ENCODE measurements at places on chromosomes 3 and 15. TPM values are rescaled to one million over a fixed set of nuclear protein-coding genes. Genes with fewer than 3 reads are reported as not detected.

PLA2G4B gene
- 0.48 TPM for total RNA-seq

FETUB gene
- not detected for total RNA-seq

GRCh38 chr3:7565574-7565973, 704.7 kb downstream of the GRM7 start:
- DNase-seq: no peak

DNA sequence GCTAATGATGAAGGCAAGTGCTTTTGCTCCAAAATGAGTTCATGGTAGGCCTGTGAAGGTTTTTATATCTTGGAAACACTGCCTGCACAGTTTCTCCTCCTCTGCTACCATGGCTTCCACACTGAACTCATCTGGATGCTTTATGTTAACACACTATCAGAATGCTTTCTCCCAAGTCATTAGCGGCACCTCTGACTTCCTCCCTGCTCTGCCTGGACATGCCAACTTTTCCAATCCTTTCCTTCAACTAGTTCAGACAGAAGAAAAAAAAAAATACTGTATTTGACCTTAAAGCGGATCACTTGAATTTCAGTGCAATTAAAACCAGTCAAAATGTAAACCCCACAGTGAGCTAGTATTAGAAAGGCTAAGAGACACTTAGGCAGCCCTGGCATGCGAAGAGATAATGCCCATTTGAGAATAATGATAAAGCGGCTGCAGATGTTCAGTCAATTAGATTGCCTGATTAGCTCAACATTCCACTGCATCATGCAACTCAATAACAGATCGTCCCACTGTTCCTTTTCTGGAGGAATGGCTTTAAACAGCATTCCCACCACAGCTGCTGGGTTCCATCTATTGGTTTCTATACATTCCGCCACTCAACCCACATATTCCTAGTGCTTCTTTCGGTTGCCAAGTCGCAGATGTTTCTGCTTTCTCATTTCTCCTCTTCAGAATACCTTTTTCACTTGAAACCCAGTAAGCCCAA, 51.7 kb downstream of the CNTN3 start:
- DNase-seq: no peak

DNA sequence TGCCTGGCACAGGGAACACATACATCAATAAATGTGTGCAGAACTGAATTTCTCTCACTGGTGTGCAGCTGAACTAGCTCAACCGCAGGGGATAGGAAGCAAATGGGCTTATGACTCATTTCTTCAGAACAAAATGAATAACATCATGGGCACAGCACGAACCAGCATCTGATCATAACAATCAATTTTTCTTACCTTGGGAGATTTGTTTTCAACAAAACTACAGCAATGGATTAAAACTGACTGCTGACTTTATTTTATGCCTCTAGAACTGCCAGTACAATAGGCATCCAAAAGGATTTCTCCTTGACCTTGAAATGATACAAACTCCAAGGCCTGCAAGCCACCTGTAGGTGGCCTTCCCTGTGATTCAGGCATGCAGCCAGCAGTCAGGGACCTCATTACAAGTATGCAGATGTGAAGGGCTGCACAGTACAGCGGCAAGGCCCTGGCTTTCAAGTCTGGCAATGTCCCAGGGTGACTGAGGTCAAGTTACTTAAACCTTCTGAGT, 26.1 kb downstream of the TAMM41 start:
- peak; percentile 10 for DNase-seq

GRCh38 chr3:155497930-155498647, 204.6 kb upstream of the STRIT1 start:
- DNase-seq: no peak

DNA sequence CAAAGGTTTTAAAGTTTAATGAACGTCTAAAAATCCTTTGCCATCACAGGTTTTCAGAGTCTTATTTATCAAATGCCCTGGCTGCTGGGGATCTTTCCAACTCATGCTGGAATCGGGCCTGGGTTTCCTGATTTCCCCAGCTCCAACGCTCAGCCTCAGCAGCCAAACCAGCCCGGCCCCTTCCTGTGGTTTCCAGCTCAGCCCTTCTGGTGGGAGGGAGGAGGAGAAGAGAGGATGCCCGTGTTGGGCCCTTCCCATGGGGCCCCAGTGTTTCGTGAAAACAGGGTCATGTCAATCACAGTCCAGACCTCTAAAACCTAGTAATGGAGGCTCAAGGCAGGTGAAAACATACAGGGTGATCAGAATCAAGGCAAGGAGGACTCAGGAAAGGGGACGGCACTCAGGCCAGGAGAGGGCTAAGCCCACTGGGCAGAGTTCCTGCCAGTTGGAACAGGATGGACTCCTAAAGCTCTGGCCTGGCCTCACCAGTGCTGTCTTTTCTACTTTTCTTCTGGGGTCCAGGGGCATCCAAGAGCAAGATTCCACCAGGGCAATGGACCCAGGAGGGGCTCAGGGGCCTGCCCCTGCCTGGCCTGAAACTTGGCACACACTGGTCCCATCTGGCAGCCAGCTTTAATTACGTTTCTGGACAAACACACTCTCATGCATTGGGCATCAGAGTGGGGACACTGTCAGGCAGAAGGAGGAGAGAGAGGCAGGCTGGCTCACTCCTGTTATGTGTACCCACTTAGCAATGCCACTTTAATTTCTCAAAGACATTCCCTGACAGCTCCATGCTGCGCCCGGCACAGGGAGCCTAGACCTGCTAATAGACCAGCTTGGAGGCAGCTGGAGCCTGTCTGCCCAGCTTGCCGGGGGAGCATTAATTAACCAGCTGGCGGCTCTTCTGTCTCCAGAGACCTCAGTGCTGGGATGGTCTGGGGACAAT, 194.6 kb downstream of the FAM43A start:
- no peak for DNase-seq

- no peak for DNase-seq
Measured at GRCh38 chr3:148651549-148651948, 46.2 kb upstream of the AGTR1 start.

DNA sequence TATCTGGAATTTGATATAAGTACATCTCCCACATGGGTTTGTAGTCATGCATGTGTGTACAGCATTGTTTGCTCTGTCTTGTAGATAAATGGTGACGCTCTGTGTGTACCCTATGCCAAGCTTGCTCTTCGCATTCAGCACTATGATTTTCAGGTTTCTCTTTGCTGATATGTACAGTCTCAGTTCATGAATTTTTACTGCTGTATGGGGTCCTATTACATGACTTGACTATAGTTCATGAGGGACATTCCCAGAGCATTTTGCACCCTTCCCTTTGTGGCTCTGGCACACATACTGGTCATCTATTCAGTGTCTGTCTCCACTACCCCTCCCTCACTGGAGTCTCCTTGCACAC, 132.7 kb downstream of the EEFSEC start:
- DNase-seq: no peak

Measured in glomerular endothelial cell (primary cell).